A549 treated with RU486 at 1 μM for 4 hours (cell line): ENCODE measurements at places on chromosomes 3 and 15. TPM values are rescaled to one million over a fixed set of nuclear protein-coding genes. Genes with fewer than 3 reads are reported as not detected.

The PARP15 gene
- not detected in 5 replicates for total RNA-seq

The PRR23A gene
- total RNA-seq = not detected in 5 replicates

The ARHGEF26 gene
- total RNA-seq = 4.0 to 6.9 TPM (median 6.5 TPM) in 5 replicates

The SLMAP gene
- 16.9 to 25.0 TPM (median 24.7 TPM) in 5 replicates for total RNA-seq

The PTX3 gene
- 0.42 to 1.2 TPM (median 0.91 TPM) in 5 replicates for total RNA-seq

The SPATA12 gene
- 0.46 to 0.66 TPM (median 0.54 TPM) in 5 replicates for total RNA-seq

The PLSCR5 gene
- total RNA-seq = not detected in 5 replicates

The STRC gene
- total RNA-seq = 0.07 to 0.08 TPM in 2 of 5 replicates, not detected in the others

The CASR gene
- not detected in 5 replicates for total RNA-seq

The MUC4 gene
- total RNA-seq = 0.08 TPM in 1 of 5 replicates, not detected in the others

The CHRM5 gene
- not detected in 5 replicates for total RNA-seq

The MRAS gene
- 7.1 to 12.2 TPM (median 8.5 TPM) in 5 replicates for total RNA-seq

The NMB gene
- total RNA-seq = 16.4 to 29.4 TPM (median 26.3 TPM) in 5 replicates

The MITF gene
- total RNA-seq = 8.0 to 10.6 TPM (median 9.5 TPM) in 5 replicates

The KNG1 gene
- total RNA-seq = 0.09 TPM in 1 of 5 replicates, not detected in the others

The SLC51A gene
- total RNA-seq = not detected in 5 replicates

The SCAANT1 gene
- total RNA-seq = 1.2 TPM in 1 of 5 replicates, not detected in the others

The TMEM212 gene
- not detected in 5 replicates for total RNA-seq

The CD96 gene
- not detected in 5 replicates for total RNA-seq

The CDHR4 gene
- total RNA-seq = 0.11 to 0.29 TPM (median 0.24 TPM) in 4 of 5 replicates, not detected in the other

The PEX5L gene
- total RNA-seq = not detected in 5 replicates

The ZNF860 gene
- total RNA-seq = 0.95 to 2.1 TPM (median 1.2 TPM) in 5 replicates

The TNNC1 gene
- 1.2 to 1.6 TPM (median 1.3 TPM) in 5 replicates for total RNA-seq

The MCTP2 gene
- not detected in 5 replicates for total RNA-seq

The WDR72 gene
- 3.2 to 7.5 TPM (median 6.7 TPM) in 5 replicates for total RNA-seq

The FAN1 gene
- 9.3 to 13.0 TPM (median 11.5 TPM) in 5 replicates for total RNA-seq

The TRAT1 gene
- not detected in 5 replicates for total RNA-seq

The DNAJC13 gene
- total RNA-seq = 11.4 to 13.2 TPM (median 12.6 TPM) in 5 replicates

The SLC28A2 gene
- not detected in 5 replicates for total RNA-seq

The PRR20G gene
- total RNA-seq = 0.14 to 0.24 TPM in 2 of 5 replicates, not detected in the others

The VIPR1 gene
- total RNA-seq = 0.48 to 0.90 TPM (median 0.68 TPM) in 5 replicates

The GRM7 gene
- total RNA-seq = not detected in 5 replicates

The RARB gene
- total RNA-seq = 4.6 to 12.4 TPM (median 9.1 TPM) in 5 replicates

The ROBO1 gene
- total RNA-seq = 13.3 to 16.6 TPM (median 15.0 TPM) in 5 replicates

The AADACL2 gene
- not detected in 5 replicates for total RNA-seq

The MUC20 gene
- total RNA-seq = 0.51 to 1.1 TPM (median 0.80 TPM) in 5 replicates

The NR2E3 gene
- 0.14 to 0.29 TPM (median 0.19 TPM) in 4 of 5 replicates, not detected in the other for total RNA-seq

The OR5H6 gene
- not detected in 5 replicates for total RNA-seq

The COLQ gene
- total RNA-seq = 0.19 to 0.53 TPM (median 0.36 TPM) in 5 replicates

The COL6A6 gene
- total RNA-seq = not detected in 5 replicates

The KBTBD13 gene
- total RNA-seq = not detected in 5 replicates

The SNRPA1 gene
- 110 to 130 TPM (median 116 TPM) in 5 replicates for total RNA-seq

The RBMS3 gene
- 0.40 to 0.91 TPM (median 0.58 TPM) in 5 replicates for total RNA-seq

The IQCF5 gene
- total RNA-seq = not detected in 5 replicates
